DMS53 (cell line): ENCODE measurements at places on chromosomes 5 and 9.

DNA sequence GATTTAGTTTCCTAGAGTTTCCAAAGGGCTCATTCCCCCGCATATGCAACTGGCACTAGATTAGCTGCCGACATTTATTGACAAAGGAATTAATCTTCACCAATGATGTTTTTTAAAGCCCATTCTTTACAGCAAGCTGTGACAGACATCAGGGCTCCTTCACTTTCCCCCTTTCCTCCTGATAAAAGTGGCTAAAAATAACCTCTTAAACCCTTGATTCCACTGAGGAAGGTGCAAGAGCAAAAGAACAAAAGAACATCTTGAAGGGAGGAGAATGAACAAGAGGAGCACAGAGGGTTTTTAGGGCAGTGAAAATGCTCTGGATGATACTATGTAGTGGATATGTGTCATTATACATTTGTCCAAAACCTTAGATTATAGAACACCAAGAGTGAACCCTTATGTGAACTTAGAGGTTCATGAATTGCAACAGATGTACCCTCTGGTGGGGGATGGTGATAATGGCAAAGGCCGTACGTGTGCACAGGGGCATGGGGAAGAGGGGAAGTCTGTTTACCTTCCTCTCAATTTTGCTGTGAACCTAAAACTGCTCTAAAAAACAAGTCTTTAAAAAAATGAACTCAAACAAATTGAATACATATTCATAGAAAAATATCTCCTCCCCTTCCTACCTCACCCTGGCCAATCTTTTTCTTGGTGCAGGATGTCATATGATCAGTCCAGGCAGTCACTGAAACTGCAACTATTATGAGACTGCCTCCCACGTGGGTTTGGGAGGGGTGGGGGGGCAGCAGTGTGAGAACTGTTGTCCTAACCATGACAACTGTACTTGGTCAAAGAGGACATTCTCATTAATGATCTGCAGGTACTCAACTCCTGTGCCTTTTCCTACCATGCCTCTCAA is 83.0 kb downstream of the MARCHF3 start:
- peak; percentile 41 for DNase-seq

DNA sequence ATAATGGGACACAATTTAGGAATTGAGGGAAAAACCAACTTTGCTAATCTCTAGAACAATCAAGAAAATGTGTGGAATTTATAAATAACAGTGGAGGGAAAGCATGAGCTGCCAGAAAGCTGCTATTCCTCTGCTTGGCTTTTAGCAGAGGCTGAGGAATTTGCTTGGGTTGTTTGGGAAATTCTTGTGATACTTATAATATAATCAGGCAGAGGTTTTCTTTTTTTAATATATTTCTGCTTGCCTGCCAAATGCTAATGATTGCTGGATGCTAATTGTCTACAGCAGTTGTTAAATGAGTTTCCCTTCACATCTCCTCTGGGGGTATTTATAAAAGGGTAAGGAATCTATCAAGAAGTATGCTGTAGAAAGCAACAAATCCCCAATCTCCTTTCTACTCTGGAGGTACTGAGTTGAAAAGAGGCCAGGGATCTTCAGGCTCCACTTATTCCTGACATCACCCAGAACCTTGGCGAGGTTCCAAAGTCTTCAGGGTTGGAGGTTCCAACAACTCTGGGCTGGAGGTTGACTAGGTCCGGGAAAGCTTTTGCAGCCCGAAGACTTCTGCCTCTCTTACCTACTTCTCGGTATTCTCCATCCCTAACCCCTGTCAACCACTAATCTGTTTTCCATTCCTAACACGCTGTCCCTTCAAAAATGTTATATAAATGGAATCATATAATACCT is 60.4 kb upstream of the TMED7 start:
- DNase-seq: peak; percentile 29

GRCh38 chr5:96812851-96813250 is 5.1 kb upstream of the ERAP1 start:
- DNase-seq: no peak

DNA sequence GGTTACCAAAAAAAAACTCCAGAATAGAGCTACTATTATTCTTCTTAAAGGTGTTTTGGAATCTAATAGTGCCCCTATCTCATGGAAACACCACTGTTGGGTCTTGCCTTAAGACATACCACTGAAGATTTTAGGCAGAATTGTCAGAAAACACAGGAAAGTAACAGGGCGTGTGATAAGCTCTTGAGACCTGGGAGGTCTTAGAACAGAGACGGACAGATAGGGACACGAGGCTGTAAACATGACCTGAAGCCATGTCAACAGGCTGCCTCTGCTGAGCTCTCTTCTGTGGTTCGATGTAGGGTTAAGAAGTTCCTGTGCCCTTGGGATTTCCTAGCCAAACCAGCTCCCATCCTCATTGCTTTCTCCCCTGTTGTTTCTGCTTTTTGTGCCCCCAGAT is 69.3 kb downstream of the CTSL start:
- no peak for DNase-seq

- DNase-seq: no peak
Observed at GRCh38 chr9:2341126-2341525, 280.5 kb upstream of the VLDLR start.

DNA sequence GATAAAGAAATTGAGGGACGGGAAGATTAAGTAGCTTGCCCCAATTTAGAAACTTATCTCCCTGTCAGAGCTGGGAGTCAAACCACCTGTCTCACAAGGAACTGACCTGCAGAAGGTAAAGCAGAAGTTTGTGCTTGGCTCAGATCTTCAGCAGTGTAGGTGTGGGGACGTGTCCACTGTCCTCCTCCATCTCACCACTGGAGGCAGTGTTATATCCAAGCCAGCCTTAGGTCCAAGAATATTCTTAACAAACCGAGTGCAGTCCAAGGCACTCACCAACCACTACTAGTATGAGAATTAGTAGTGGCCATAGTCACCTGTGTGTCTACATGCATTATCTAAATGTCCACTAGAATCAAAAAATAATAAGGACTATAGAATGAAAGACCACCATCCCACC is 86.3 kb upstream of the IRX1 start:
- DNase-seq: peak; percentile 27

GRCh38 chr9:2214707-2215106 is 199.6 kb downstream of the SMARCA2 start:
- no peak for DNase-seq

DNA sequence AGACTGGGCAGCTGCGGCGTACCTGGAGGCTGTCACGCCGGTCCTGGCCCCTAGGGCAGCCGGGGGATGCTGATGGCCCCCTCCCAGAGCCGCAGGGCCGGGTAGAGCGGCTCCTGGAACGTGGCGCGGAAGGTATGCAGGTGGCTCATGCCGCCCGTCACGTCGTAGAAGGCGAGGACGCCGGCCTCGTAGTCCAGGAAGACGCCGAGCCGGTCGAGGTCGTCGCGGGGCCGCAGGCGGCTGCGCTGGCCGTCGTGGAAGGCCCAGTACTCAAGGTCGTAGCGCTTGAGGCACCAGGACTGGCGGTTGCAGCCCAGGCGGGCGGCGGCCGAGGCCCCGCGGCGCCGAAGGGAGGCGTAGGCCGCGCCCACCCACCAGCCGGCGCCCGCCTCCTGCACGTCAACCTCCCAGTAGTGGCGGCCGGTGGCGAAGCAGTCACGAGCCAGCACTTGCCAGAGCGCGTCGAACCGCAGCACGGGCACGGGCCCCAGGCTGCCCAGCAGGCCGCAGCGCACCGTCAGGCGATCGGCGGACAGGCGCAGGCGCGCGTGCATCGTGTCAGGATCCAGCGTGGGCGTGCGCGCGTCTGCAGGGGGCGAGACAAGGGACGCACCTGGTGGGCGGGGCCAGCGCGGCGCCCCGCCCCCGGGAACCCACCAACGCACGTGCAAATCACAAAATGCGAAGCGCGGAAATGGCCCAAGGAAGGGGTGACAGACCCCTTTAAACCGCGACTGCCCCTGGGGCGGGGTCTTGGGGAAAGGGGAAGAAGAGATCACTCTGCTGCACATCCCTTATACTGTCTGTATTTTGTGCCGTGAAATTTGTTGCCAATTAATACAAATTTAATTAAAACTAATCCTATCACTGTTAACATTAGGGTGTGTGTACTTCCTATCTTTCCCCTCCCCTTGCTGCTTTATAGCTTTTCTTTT is 31.2 kb downstream of the NANS start:
- DNase-seq: no peak

GRCh38 chr9:114930056-114930812 is at the start of gene TNFSF8:
Gene TNFSF8 (minus strand): TSS chr9:114930591. CDS start chr9:114930303, 288 bp downstream.
- DNase-seq: no peak

GRCh38 chr5:13552361-13552760 is 392.1 kb downstream of the DNAH5 start:
- DNase-seq: no peak

- no peak for DNase-seq
Observed at GRCh38 chr5:80915716-80916115, 44.4 kb upstream of the RASGRF2 start.

- no peak for DNase-seq
Observed at GRCh38 chr9:93505541-93506132, 52.3 kb upstream of the FAM120AOS start.

DNA sequence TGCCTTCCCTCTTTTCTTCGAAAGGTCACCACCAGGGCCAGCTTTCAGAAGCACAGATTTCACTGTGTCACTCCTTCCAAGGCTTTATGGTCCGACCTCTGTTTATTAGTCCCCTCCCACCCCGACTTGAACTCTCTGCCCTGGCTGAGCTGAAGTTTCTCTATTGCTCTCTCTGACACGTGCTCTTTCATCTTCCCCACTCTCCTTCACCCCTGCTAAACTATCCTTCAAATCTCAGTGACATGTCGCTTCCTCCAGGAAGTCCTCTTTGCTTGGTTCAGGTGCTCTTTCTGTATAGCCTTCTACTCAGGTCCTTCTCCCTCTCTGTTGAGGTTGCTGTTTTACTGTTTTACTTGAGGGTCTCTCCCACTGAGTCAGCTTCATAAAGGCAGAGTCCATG is 64.4 kb downstream of the ARHGEF37 start:
- DNase-seq: no peak

GRCh38 chr5:113776168-113776567 is 262.7 kb downstream of the YTHDC2 start:
- no peak for DNase-seq

DNA sequence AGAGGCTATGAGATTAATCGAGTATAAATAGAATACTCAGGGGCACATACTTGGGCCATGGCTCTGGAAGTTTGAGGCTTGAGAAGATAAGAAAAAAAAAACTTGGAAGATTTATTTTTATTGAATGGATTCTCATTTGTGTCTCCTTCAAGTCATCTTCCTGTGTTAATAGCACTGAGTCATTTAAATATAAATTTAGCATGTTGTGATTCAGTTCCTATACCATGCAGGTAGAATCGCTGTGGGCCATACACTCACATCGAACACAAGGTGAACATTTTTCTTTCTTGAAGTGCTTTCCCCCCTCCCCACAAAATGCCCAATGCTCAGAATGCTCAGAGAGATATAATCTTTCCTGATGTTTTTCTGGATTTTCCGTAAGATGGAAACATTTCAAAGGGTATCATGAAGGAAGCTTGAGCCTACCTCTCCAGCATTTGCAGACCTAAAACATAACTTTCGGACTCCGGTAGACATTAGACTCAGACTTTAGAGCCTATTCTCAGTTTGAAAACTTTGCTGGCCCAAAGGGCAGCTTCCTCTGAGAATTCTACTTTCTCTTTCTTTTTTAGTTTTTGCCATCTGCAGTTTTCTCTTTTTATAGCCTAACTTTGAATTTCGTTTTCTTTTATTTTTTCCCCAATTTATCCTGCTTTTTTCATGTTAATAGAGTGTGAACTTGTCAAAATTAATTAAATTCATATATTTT is 737.6 kb upstream of the NUDT12 start:
- DNase-seq: no peak

DNA sequence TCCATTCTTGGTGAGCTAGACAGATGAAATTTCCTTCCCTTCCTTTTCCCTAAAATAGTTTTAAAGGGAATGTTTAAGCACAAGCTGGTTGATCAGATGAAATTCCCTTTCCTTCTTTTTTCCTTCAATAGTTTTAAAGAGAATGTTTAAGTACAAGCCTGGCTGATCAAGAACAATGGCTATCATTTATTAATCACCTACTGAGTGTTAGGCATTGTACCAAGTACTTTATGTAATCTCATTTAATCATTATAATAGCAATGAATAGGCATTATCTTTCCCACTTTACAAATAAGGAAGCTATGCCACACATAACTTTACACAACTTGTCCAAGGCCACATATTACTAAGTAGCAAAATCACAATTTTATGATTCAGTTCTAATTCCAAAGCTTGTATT is 152.0 kb upstream of the ACOT12 start:
- DNase-seq: no peak

GRCh38 chr5:170694911-170695310 is 88.6 kb upstream of the GABRP start:
- no peak for DNase-seq

DNA sequence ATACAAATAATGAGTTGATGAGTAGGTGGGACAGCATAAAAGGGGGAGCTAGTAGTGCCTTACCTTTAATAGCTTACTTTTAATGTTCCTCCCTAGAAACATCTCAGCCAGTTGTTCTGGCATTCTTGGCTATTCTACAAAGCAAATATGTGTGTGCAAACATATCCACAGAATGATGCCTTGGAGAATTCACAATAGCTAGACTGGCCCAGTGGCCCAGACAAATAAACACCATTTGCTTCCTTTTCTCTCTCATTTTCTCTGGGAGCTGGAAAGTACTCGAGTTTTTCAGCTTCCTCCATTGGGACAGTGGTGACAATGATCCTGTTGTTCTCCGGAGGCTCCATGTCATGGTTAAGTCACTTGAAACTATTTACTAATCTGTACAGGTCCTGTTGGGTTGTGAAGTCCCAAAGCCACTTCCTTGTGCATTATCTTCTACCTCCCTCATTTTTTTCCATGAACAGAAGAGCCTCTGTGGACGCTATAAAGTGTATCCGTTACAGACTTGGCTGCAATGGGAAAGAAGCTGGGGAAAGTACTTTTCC is 122.9 kb downstream of the DMAC1 start:
- peak; percentile 38 for DNase-seq

GRCh38 chr9:124694414-124695279 is 76.5 kb downstream of the NR6A1 start:
- DNase-seq: no peak

- DNase-seq: no peak
Observed at GRCh38 chr9:80493258-80493657, 921.5 kb downstream of the TLE4 start.

GRCh38 chr5:9343146-9343850 is 202.6 kb downstream of the SEMA5A start:
- no peak for DNase-seq

DNA sequence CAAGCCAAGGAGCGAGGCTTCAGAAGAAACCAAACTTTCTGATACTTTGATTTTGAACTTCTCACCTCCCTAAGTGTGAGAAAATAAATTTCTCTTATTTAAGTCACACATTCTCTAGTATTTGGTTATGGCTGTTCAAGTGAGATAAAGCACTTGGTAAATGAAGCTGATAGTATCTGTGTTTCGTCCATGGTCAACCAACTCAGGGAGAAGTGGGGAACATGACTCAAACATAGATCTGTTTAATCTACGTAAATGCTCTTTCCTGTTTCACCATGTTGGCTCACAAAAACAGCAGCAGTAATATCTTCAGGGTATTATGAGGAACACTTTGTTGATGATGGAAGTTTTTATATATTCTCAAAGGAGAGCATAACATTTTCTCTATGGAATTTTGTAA is 2167.2 kb upstream of the C9orf72 start:
- DNase-seq: no peak
